ENCODE measurements at places on chromosomes 16 and 17.

GRCh38 chr16:10935226-10935915 lies 6.9 kb downstream of the DEXI start:
- DNase-seq = peak; percentile 56

DNA sequence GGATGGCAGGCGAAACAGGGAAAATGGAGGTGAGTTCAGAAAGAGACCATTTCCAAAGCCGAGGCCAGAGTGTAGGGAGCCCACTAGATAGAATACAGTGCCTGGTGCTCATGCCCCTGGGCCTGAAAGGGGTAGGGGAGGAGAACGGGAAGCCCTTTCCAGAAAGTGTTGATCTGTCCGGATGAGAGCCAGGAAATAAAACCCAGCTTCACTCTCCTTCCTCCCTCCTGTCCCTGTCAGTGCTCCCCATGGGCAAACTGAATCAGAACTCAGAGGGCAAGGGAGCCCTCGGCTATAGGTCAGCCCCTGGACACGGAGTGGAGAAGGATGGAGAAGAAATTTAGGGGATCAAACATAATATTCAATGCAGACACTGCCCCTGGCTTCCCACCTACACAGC lies 57.7 kb upstream of the RPL38 start:
- no peak for DNase-seq

GRCh38 chr17:33889040-33889439 lies 366.0 kb upstream of the CCL2 start:
- DNase-seq = no peak

- no peak for DNase-seq
Measured at GRCh38 chr17:42924891-42925290, 24.3 kb downstream of the G6PC1 start.

- no peak for DNase-seq
Measured at GRCh38 chr16:22352723-22353122, 21.7 kb downstream of the CDR2 start.

- DNase-seq = no peak
Measured at GRCh38 chr17:49850772-49851386, 3.0 kb upstream of the TAC4 start.

DNA sequence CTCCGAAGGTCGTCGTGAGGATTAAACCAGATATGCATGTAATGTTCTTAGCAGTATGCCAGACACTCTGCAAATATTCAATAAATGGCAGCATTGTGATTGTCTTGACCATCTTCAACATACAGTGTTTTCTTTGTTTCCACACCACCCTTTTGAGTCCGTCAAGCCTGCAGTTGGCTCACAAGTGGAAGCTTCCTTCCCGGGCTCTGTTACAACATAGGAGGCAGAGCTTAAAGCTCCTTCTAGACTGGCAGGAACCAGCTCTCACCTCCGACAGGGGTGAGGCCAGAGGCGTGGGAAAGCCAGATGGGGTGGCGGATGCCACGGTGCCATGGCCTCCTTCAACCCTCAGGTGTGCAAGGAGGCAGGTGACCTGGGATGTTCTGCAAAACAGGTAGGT lies 138.3 kb downstream of the FOXL1 start:
- no peak for DNase-seq

GRCh38 chr17:55340686-55341085 lies 75.9 kb downstream of the HLF start:
- DNase-seq = no peak

- DNase-seq = no peak
Measured at GRCh38 chr16:81997738-81998137, 13.5 kb downstream of the SDR42E1 start.

DNA sequence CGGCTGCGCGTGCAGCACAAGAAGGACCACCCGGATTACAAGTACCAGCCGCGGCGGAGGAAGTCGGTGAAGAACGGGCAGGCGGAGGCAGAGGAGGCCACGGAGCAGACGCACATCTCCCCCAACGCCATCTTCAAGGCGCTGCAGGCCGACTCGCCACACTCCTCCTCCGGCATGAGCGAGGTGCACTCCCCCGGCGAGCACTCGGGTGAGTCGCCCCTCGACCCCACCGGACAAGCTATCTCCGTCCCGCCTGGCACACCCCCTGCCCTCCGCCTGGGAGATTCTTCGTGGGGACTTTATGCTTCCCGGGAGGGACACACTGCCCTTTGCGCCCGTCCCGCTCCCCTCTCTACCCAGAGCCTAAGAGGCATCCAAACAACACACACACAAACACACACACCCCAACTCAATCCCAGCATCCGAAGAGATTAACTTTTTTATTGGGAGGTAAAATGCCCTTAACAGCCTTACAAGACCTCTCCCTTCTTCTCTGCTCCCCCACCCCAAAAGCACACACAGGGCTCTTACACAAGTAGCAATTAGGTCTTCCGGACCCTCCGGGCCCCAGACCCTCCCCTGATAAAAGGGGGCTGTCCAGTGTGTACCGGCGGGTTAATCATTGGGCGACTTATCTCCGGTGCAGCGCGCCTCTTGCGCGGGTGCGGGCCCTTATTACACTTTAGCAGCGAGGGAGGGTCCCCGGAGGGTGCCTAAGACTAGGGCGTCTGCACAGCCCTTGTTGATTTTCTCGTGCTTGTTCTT lies 2.1 kb downstream of the SOX9 start:
- peak; percentile 46 for DNase-seq

DNA sequence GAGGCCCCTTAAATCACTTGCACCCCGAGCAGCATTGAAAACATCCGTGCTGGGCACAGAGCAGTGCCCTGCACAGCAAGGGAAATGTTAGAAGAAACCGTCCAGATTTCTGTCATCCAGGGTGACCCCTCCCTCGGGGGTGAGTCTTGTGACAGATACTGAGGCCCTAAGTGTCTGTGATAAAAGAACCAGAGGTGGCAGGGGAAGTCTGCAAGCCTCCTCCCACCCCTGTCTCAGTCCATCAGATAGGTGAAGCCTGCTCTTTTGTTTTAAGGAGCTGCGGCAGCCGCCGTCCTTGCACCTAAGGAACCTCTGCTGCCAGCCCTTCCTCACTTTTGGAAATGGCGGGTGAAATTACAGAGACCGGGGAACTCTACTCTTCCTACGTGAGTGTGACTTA lies 845 bp upstream of the NAT9 start:
- DNase-seq = no peak

DNA sequence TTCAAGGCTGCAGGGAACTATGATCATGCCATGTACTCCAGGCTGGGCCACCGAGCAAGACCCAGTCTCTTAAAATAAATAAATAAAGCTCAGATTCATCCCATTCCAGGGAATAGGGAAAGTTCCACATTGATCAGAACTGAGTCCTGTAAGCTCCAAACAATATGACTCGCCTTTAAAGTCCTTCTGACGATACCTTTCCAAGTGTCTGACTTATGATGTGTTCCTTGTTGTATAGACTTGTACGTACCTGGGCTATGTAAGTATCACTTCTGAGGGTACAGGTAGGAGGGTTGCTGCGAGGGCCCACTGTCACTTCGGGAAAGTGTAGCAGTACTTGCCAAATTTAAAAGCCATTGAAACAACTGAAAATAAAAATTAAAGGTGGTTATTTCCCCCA lies 252.8 kb downstream of the IRX3 start:
- no peak for DNase-seq

- DNase-seq = no peak
Measured at GRCh38 chr16:35734728-35735402, 2275.5 kb downstream of the TP53TG3F start.

DNA sequence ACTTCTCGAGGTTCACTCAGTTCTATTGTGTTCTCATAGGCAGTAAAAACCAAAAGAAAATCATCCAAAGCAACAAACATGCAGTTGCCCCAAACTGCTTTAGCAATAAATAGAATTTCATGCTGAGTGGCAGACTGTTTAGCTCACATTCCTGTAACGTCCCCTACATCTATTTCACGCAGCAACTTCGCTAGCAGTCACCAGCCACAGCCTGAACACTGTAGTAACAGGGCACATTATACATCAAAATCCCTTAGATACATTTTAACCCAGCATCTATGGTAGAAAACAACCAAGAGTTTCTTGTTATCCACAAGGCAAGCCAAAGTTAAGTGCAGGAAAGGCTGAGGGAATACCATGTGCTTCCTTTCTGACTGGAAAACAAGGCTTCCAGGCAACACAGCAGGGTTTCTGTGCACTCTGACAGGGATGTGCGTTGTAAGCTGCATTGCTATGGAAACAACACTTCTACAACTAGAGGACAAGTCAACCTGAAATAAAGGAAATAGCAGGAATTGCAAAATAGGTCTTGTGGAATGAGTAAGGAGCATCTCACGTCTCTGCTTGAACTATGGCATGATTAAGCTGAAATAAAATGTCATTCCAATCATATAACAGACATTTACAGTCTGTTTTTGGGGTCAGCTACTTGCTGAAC lies 55.4 kb downstream of the CFDP1 start:
- DNase-seq = peak; percentile 11

DNA sequence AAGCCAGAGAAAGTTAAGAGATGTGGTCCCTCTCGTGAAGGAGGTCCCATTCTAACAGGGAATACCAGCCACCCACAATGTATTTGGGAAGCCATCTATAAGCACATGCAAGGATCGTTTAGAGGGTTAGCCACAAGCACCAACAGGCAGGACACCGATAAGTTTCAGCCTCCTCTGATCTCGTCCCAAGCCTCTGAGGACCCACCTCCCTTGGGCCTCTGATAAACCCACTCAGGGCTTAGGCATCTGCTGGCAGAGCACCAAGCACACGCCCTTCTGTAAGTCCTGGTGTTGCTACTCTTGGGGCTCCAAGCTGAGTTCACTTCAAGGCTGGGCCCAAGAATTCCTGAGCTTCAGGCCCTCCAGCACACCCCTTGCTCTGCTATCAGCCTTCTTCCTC lies 5.4 kb upstream of the PNPO start:
- no peak for DNase-seq

DNA sequence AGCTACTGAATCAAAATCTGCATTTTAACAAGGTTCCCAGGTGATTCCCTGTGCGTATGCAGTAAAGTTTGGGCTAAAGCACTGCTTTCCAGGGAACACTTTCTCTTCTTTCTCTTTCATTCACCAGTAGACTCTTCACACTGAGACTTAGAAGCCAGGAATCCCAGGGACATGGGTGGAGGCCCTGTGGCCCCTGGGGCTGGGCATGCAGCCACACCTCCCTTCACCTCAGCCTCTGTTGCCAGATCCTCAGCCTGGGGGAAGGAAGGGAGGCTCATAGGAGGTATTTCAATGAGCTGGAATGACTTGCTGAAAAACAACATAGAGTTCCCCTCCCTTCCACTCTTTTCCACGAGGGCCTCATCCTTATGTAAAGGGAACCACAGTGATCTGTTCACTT lies 1.2 kb downstream of the G6PC3 start:
- no peak for DNase-seq

- no peak for DNase-seq
Measured at GRCh38 chr16:87692176-87692575, 73.6 kb downstream of the KLHDC4 start.

DNA sequence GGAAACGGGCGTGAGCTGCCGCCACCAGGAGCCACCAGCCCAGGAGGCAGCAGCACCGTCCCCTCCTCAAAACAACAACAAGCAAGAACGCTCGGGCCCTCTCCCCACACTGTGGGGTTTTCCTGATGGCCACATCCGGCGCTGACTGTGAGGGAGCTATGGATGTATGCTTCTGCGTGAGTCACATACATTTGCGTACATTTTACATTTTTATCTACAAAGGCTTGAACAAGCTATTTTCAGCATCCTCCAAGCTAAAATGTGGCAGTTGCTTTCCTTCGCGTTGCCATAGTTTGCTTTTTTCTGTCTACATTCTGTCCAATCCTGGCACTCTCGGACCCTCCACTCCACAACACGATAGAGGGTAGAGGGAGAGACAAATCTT lies 2.0 kb upstream of the ABR start:
- DNase-seq = no peak

DNA sequence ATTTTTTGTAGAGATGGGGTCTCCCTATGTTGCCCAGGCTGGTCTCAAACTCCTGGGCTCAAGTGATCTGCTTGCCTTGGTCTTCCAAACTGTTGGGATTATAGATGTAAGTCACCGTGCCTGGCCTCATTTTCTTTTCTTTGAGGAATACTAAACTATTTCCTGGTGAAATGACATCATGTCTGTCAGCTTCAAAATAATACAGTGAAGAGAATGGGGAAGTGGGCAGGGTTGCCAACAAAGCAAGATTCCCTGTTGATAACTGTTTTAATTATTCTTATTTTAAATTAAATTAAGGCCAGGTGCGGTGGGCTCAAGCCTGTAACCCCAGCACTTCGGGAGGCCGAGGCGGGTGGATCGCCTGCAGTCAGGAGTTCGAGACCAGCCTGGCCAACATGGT lies 21.1 kb downstream of the PIPOX start:
- DNase-seq = no peak

GRCh38 chr17:18256351-18256750 lies 2.2 kb downstream of the FLII start:
- DNase-seq = no peak

GRCh38 chr17:53137869-53138268 lies 684.9 kb upstream of the KIF2B start:
- no peak for DNase-seq

DNA sequence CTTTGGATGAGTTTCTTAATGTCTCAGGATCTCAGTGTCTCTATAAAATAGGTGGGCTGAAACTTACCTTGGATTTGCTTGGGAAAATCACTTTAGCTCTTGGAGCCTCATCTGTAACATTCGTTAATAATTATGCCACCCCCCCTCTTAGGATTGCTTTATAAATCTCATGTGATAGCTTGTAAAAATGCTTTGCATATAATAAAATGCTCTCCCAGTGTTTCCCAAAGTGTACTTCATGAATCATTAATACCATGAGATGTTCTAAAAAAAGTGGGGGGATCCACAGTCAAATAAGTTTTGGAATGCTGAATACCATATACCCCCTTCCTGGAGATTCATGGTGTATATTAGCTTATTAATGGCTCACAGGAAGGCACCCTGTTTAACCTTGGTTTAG lies 5.2 kb downstream of the KRT39 start:
- no peak for DNase-seq

GRCh38 chr17:58517378-58517927 lies 3.0 kb upstream of the MTMR4 start:
- no peak for DNase-seq

GRCh38 chr16:88785106-88785924 lies at the start of gene PIEZO1:
TSS of gene PIEZO1 (minus strand) at chr16:88785220. CDS start at chr16:88784964, 256 bp downstream.
- DNase-seq = peak; percentile 41

GRCh38 chr16:81313701-81314602 lies 810 bp upstream of the GAN start:
- DNase-seq = no peak

DNA sequence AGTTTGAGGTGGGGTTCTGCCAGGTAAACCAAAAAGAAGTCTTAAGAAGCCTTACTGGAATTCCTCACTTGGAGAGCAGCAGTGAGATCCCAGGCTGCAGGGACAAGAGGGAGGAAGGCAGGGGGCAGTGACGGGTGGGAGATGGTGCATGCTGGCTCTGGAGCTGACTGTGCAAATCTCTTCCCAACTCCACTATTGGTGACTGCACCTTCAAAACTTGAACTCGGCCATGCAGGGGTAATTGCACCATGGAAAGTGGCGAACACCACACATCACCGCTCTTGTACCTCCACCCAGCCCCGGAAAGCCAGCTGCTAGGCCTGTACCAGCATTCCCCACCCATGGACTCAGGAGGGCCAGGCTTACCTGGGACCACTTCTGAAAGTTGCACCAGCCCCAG lies 51.4 kb upstream of the CDR2 start:
- DNase-seq = no peak

Measured in C1 segment of cervical spinal cord (tissue), 14 donors.